ENCODE measurements at places on chromosomes 12 and 14.

- no peak for DNase-seq
These were observed 5.1 kb upstream of the MAGOHB start for GRCh38 chr12:10618338-10618987.

DNA sequence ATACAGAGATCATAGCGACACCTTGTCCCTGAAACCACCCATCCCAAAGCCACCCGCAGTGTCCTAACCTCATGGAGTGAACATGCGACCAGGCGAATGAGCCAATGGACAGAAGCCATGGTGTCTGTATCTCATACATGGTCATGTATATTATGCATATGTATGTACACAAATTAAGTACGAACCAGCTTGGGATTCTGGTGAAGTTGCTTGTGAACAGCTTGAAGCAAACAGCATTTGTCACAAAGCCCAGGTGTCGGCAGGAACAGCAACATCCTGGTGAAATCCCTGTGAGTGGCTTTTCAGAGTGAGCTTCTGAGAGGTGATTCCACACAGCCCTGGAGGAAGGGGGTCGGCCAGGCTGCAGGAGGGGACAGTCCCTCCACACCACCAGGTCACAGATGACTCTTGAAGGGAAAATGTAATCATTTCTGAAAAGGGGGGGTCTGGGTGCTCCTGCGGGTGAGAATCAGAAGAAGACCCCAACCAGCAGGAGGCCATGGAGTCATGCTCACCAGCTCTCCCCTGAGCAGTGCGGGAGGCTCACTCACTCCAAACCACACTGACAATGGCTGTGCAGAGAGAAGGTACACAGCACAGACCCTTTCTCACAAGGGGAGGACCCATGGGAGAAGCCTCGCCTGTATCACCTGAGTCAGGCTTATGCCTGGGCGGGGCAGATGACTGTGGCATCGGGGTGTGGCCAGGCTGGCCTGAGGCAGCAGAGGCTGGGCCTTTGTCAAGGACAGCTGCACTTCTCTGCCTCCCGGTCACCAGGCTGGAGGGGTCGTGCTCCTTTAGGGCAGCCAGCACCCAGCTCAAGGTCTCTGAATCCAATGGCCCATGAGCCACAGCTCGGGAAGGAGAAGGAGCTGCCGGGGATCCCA, 14.3 kb downstream of the CHGA start:
- no peak for DNase-seq

GRCh38 chr12:90311561-90311960, 602.9 kb upstream of the ATP2B1 start:
- DNase-seq = no peak

DNA sequence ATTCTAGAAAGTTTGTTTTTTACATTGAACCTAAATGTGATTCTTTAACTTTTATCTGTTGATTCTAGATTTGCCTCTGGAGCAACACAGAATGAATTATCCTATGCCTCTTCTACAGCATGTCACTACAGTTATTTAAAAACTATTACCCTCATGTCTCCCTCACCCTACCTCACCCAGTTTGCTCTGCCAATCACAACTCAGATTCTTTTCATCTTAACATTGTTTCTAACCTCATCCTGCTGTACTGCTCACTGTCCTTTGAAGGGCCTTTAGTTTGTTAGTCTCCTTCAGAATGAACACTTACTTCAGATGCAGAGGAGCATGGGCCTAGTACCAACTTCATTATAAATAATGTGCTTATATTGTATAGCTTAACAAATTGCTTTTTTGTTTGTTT, 21.5 kb downstream of the YLPM1 start:
- DNase-seq = no peak

DNA sequence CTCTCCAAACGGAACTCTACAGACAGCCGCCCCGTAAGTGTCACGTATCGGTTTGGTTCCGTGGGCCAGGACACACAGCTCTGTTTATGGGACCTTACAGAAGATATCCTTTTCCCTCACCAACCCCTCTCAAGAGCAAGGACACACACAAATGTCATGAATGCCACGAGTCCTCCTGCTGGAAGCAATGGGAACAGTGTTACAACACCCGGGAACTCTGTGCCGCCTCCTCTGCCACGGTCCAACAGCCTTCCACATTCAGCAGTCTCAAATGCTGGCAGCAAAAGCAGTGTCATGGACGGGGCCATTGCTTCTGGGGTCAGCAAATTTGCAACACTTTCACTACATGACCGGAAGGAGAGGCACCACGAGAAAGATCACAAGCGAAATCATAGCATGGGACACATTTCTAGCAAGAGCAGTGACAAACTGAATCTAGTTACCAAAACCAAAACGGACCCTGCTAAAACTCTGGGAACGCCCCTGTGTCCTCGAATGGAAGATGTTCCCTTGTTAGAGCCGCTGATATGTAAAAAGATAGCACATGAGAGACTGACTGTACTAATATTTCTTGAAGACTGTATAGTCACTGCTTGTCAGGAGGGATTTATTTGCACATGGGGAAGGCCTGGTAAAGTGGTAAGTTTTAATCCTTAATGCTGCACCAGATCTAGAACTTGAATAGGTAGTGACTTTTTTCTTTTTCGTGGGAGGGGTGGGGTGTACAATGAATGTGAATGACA, 69.7 kb downstream of the WDR20 start:
- DNase-seq = no peak

DNA sequence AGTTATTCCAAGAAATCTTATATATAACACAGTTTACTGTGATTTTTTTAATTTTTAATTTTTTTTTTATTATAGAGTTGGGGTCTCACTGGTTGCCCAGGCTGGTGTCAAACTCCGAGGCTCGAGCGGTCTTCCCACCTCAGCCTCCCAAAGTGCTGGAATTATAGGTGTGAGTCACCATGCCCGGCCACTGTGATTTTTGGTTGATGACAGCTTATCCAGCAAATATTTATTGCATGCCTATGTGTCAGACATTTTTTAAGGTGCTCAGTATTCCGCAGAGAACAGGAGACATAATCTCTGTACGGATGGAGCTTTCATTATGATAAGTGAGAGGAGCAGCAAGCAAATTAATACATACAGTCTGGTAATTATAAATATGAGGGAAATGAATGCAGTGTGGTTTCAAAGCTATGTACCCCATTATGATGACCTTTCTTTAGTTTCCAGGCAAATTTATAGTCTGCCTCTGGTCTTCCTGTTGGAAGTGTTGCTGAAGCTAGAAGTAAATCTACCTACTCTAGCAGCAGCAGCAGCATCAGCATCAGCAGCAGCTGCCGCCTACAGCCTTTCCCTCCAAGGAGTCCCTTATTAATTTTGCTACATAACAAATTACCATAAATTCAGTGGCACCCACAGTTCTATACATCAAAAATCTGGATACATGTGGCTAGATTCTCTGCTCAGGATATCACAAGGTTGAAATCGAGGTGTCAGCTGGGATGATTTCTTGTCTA, 32.3 kb downstream of the FRS2 start:
- no peak for DNase-seq

DNA sequence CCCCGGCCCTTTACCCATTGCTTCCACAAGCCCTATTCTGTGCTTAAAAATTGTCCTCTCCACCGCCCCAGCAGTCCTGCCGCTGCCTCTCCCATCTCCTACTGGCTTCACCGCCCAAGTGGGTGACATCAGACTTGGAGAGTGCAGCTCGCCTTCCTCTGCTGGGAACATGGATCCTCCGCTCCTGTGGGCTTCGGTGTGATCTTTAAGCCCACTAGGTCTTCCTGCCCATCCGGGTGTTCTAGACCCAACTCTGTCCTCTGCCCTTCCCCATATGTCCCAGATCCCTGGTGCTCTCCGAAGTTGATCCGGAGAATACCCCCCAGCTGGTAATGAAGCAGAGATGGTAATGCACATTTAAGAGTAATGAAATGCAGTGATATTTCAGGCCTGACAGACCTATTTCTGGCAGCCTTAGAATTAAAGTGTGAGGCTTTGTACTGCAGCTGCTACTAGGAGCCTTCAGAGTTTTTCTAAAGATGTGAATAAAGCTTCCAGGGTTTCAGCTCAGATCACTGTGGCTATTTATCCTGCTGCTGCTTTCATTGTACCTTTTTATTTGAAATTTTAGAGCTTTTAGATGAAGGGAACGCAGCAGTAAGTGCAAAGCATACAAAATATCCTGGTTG, 22.9 kb upstream of the CTDSP2 start:
- no peak for DNase-seq

DNA sequence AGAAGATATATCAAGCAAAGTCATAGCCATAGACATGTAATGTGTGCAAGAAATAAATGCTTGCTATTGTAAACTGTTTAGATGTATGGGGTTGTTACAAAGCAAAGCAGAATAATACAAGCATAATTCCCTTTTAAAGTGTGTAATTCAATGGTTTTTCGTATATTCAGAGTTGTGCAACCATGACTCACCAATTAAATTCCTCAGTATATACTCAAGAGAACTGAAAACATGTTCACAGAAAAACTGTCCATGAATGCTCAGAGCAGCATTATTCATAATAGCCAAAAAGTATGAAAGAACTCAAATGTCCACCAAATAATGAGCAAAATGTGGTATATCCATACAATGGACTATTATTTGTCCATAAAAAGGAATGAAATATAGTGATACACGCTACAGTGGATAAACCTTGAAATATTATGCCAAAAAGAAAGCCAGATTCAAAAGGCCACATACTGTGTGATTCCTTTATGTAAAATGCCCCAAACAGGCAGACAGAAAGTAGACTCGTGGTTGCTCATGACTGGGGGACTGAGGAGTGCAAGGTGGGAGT, 9.3 kb downstream of the GXYLT1 start:
- DNase-seq = no peak

- DNase-seq = no peak
These were observed 61.7 kb upstream of the DDX11 start for GRCh38 chr12:31011746-31012566.

DNA sequence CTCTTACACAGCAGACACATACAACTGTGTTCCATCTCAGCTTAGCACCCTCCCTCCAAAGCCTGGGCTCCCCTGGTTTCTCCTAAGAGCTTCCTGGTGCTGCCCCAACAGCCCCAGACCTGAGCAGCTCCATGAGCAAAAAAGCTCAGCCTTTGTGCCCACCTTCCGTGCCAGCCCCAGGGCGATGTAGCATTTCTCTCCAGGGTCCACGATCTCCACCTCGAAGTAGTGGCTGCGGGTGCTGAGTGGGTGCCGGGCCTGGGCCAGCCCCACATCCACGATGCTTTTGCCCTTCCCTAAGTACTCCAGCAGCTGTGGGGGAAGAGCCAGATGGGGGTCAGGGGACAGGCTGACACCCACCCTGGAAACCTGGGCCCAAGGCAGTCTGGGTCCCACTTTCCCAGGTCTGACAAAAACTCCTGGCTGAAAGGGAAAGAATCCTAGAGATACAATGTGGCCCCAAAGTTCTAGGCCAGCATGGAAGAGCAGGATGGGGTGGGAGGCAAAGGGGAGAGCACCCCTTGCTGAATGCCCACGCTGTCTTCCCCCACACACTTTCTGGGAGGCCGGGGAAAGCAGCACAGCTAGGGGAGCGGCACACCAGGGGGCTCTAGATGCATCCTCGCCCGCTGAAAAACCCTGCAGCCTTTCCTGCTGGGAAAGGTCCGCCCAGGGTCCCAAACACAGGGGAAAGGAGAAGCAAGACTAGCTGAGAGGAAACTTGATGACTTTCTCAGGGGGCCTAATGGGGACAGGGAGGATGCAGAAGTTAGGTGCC, 11.0 kb downstream of the SPRYD3 start:
- no peak for DNase-seq

DNA sequence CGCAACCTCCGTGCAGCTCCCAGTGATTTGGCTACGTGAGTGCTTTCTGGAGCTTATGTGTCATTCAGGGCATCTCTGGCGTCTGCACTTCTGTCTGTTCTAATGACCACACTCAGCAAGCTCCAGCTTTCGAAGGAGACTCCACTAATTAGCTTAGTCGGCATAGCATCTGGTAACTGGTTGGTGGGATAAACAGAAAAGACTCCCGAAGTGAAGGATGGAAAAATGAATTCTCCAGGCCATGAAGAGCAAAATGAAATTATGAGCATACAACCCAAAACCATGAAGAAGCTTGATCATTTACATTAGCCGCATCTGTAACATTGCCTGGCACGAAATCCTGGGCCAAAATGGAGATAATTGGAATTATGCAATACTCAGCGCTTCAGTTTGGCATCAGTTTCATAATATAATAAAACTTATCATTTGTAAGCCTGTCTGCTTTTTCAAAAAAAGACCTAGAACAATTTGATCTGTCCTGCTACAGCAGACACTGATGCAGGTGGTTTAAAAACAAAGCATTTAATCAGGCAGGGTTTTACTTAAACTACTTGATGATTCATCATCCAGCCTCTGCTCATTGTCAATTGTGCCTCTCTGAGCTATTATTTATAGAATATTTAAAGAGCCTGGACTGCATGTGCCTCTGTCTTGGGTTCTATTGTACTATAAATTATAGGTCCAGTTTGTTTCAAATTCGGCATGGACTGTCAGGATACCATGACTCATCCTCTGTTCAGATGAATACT, 87.4 kb downstream of the SYT1 start:
- DNase-seq = no peak

DNA sequence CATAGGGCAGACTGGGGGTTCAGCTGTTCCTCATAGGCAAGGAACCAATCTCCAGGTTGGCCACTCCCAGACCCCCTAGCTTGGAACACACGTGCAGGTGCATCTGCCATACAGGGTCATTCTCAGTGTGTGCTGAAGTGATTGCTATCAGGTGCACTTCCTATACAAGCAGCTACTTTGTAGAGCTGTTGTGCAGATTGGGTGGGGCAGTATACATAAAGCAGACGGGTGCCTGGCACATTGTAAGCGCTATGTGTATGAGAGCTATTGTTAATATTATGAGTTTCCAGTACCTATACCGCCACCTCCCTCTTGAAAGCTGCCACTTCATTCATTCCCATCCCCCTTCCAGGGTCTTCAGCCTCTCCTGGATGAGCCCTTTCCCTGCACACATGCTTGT, 17.3 kb downstream of the IRF2BPL start:
- DNase-seq = no peak

GRCh38 chr14:23409966-23410635, 2.0 kb upstream of the MYH6 start:
- DNase-seq = no peak

DNA sequence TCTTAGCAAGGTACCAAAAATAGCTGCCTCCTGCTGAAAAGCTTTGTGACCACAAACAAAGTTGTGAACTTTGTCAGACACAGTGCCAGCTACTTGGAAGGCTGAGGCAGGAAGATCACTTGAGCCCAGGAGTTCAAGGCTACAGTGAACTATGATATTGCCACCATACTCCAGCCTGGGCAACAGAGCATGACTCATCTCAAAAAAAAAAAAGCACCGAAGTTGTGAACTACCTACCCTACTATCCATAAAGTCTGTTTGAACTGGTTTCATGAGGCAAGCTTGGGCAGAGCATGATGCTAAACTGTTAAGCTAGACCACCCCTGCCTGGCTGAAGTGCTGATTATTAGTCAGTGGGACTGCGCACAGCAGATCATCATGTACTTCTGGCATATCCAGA, 75.5 kb downstream of the RAD52 start:
- DNase-seq = no peak

DNA sequence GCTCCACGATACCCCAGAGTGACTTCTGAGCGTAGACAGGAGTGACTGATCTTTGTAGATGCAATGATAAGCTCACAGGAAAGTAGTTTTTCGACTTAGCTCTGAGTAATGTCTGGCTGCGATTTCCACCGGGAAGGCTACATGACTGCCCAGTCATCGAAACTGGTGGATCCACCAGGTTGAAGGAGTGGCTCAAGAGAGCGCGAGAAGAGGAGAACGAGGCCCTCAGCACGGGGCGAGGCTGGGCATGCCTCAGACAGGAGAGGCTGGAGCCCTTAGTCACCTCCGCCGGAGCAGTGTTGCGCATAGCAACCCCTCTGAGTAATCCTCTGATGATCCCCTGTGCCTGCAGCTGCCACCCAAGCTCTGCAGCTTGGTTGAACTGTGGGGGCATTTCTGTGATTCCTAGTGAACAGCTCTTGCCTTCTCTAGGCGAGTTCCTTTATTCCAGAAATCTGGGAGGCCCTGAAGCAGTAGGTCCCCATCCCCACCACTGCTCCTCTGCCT, 25.6 kb downstream of the ELK3 start:
- no peak for DNase-seq
